ENCODE measurements at places on chromosomes 16 and 17.

- no peak for DNase-seq
Measured at GRCh38 chr16:82459580-82460256, 167.1 kb upstream of the CDH13 start.

GRCh38 chr16:67116388-67117311 is 6.9 kb downstream of the PHAF1 start:
- DNase-seq = no peak

DNA sequence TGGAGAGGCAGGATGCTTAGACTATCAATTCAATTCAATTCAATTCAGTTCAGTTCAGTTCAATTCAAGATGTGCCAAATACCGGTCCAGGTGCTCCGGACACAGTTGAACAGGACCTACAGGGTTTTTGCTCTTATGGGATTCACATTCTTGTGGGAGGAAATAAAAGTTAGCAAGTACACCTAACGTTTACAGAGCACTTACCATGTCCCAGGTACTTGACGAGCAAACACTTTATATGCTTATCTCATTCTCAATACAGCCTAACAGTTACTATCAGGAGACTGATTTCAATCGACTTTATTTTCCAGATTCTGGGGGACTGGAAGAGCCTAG is 467 bp upstream of the GDE1 start:
- no peak for DNase-seq

- DNase-seq = no peak
Measured at GRCh38 chr16:59296888-59297287, 562.8 kb upstream of the GOT2 start.

DNA sequence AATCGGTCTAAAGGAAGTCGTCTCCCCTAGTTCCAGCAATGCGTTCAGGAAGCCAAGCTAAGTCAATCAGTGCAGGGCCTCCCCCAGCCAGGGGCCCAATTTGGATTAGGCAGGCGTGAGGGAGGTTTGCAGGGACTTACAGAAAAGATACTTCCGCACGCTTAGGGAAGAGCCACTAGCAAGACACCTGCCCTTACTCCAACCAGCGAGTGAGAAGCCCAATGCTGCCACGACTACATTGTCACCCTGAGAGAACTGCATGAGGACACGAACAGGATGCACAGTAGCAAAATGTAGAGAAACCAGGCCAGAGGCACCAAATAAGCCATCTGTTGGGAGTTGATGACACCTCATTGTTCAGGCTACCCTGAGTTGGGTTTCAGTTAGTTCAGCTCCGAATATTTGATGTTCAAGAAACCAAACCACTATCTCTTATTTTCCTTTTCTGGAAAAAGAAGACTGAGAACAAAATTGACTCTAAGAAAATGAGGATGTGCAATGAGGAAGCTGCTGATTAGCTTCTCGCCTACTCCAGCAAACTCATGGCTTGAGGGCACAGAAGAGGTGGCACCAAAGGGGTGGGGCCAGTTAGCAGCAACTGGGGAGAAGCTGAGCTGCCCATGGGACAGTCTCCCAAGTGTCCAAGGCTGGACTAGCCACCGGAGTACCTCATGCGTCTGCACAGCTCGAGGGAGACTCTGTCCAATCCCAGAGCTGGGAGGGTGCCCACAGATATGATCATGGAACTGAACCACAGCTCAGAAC is 29.3 kb downstream of the TK2 start:
- DNase-seq = no peak

DNA sequence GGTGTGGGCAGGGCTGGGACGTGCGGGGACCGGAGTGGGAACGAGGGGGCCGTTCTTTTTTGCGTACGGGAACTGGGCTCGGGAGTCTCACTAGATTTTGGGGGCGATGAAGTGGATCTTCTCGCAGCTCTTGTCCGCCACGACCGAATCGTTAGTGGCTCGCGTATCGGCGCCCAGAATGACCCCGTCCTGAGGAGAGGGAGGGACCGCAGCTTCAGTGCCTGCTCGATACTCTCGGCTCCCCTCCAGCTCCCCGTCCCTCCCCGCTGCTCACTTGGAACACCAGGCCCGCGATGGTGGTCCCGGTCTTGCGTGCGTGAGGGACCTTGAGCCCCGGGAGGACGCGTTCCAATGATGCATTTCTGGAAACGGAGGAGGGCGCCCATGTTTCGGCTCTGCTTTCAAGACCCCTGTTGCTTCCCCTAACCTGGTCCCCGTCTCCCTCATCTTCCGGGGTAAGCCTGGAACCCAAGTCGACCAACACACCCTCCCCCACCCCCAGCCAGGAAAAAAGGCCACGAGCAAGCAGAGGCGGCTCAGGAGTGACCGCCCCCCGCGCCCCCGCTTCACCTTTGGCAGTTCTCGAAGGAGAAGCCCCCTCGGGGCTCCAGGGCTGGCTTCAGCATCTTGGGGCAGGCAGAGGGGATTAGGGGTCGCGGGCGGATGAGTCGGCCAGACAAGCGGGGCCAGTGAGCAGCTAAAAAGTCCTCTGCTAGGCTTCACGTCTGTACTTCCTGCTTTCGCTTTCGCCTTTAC is at the start of gene PSMB10:
Gene PSMB10 (minus strand): TSS at position 727 of the 756 bp plus-strand sequence. CDS start 101 bp downstream, at position 626.
- no peak for DNase-seq

GRCh38 chr17:29585080-29585751 is 4.2 kb downstream of the GIT1 start:
- DNase-seq = no peak

GRCh38 chr16:81617021-81617346 is 162.1 kb upstream of the PLCG2 start:
- DNase-seq = no peak

DNA sequence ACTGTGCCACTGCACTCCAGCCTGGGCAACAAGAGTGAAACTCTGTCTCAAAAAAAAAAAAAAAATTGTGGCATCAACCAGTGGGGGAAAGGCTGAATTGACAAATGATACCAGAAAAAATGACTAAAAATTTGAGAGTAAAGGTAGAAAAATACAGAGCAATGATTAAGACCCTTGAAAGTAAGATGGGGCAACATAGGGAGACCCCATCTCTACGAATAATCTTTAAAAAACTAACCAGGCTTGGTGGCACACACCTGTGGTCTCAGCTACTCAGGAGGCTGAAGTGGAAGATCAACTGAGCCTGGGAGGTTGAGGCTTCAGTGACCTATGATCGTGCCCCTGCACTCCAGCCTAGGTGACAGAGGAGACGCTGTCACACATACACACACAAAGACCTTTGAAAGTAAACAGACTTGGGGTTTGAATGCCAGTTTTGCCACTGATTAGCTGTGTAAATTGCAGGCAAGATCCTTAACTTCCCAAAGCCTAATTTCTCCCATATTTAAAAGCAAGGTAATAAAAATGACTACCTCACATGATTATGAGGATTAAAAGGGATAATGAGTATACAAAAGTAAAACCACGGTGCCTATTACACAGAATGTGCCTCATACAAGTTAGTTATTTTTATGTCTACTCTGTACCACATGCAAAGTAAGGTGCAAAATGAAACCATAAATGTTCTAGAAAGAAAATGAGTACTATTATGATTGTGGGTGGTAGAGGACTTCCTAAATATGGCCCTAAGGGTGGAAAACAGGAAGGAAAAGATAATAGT is 21.7 kb upstream of the PAFAH1B1 start:
- no peak for DNase-seq
